ENCODE measurements at places on chromosomes 4 and X.

DNA sequence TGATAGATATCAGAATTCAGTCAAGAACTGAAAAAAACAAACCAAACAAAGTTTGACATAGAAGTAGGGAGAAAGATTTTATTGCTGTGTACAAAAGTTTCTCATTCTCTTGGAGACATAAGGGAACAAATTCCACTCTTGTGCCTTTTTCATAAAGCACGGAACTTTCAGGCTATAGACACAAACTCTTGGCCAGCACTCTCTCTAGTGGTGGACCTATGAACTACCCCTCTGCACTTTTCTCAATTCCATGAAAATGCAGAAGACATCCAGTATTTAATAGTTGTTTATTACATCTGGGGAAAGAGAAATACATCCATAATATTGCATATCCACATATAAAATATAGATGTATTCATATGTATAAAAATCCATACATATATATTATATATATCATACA, 291.6 kb upstream of the HS3ST1 start:
- DNase-seq: no peak

- no peak for DNase-seq
These were observed 111.9 kb upstream of the CBR4 start for GRCh38 chr4:169121861-169122382.

GRCh38 chr4:101067383-101067782, 279.9 kb downstream of the PPP3CA start:
- no peak for DNase-seq

- no peak for DNase-seq
These were observed 3.3 kb downstream of the RADX start for GRCh38 chrX:106615041-106615440.

GRCh38 chr4:156870131-156870530, 101.5 kb downstream of the PDGFC start:
- DNase-seq: no peak

- no peak for DNase-seq
These were observed 119.8 kb downstream of the PPARGC1A start for GRCh38 chr4:23770011-23770410.

DNA sequence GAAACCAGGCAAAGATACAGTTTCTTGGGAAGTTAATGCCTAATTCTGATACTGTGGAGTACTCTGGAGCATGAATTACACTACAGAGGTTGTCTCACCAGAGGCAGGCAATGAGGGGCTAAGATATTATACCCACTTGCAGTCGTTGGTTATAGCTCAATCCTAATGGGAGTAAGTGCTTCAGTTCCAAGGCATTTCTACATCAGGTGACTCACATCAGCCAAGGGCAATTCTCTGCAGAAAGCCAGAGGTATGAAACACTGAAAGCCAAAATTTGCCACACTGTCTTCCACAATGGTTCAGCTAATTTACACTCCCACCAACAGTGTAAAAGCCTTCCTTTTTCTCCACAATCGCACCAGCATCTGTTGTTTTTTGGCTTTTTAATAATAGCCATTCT, 174.0 kb upstream of the IL15 start:
- DNase-seq: no peak

DNA sequence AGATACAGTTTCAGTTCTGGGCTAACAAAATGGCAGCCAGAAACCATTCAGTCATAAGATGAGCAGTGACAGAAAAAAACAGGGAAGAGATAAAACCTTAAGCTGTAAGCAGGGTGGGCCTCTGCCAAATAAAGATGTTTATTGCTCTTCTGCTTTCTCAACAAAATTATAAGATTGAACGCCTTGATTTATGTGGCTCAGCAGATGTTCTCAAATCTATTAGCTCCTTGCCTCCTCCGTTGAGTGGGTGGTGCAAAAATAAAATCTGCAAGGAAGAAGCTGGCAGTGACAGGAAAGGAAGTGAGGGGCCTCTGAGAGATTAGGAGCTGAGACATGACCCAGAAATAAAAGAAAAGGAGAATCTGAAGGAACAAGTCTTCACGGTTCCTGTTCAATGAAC, 206.6 kb downstream of the PTTG2 start:
- no peak for DNase-seq

DNA sequence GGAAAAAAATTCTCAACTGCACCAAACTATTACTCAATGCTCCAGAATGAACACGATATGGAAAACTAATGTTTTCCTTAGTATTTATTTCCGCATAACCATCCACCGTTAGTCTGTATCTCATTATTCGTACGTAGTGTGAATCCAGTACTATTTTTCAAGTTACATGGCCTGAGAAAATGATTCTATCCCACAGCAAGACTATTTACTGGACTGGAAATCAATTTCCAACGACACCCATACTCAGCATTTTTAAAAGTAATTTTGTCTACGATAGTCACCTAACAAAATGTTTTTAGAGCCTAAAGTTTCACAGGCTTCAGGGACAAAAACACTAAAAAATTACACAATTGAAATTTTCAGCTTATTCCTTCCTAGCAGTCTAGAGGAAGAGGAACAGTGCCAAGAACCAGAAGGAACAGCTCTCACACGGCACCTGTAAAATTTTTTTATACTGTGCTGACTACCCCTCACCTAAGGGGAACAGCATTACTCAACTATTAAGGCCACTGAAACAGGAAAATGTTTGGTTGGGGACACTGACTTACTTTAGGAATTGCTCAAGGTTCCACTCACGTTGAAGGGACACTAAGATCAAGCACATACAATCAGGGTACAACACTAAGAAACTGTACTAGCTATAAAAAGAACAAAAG, 9.6 kb downstream of the UBE2D3 start:
- no peak for DNase-seq

- DNase-seq: no peak
These were observed 1644.9 kb upstream of the TENM3 start for GRCh38 chr4:180598281-180598680.

DNA sequence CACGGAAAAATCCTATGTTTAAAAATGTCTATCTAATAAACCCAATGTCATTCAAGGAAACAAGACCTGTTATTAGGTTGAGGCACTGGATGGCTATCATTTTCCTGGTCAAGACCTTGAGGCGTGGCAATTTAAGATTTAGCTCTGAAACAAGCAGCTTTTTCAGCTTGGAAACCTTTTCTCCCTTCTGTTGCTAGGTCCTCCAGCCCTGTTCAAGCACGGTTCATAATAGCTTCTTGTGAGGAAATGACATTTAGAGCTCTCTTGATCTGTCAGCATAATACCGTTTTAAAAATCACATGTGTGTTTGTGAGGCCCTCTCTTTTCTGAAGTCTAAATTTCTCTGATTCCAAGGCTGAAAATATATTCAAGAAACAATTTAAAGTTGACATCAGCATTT, 133.6 kb upstream of the GRPR start:
- DNase-seq: no peak

- no peak for DNase-seq
These were observed 208.8 kb upstream of the CLNK start for GRCh38 chr4:10893395-10893794.

DNA sequence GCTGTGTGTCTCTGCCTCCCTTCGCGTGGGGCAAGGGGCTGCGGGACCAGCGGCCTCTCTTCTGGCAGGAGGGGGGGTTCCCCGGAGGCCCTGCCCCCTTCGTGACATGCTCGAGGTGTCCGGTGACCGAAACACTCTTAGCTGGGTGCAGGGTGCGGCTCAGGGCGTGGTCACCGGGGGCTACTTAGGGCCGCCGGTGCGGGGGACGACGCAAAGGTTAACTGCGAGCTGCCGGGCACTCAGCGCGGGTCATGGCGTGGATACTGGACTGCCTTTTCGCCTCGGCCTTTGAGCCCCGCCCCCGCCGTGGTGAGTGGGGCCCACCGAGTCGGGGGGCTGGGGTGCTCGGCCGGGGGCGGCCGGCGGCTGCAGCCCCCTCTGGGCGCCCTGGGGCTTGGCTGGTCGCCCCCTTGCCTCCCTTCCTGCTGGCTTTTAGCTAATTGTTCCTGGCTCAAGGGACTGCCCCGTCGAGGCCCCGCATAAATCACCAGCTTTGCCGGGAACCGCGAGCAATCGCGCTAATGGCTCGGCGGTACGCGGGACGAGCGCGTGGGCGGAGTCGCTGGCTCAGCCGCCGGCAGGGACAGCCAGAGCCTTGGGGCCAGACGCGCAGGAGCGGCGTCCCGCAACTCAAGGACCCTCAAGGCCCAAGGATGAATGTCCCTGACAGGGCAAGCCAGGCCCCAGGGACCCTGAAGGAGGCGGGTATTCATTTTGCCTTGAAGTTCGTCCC, at the start of gene ARHGAP36:
ARHGAP36 (plus strand) TSS at position 211 of the 733 bp plus-strand sequence. CDS start 23,320 bp downstream, outside the sequence.
- DNase-seq: no peak

DNA sequence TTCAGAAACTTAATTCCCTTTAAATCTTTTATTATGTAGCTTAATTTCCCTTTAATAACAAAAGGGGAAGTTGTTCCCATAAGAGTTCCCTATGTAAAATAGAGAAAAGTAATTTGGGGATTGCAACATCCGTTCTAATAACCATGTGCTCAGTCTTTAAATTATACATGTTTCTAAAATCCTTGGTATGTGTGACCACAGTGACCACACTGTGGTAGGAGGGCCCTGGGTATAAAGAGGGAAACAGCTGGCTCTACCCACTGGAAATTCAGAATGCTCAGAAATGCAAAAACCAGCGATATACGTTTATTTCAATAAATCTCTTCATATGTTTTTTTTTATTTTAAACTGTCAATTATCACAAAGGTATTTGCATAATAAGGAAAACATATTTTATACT, 219.1 kb downstream of the FGF13 start:
- DNase-seq: no peak

- no peak for DNase-seq
These were observed 130.2 kb downstream of the ELOVL6 start for GRCh38 chr4:110068248-110068647.

DNA sequence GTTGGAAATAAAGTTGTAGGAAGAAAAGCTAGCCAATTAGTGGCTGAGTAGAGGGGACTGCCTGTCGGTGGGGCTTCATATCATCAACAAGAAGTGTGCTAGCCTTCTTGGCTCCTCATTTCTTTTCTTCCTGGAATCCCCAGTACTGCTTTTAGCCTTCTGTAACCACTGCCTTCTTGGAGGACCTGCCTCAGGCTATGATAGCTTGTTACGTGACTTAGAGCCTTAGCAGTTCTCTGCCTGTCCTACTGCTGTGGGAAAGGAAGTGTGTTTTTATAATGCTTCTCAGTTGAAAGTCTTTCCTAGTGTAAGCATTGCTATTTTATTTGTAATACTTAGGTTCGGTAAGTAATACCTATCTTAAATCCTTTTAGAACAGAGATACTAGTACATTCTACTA, 61.9 kb downstream of the LARP1B start:
- DNase-seq: no peak

GRCh38 chr4:184368731-184369130, 105.6 kb downstream of the IRF2 start:
- DNase-seq: no peak

GRCh38 chrX:131831185-131831520, 191.9 kb upstream of the STK26 start:
- DNase-seq: no peak

DNA sequence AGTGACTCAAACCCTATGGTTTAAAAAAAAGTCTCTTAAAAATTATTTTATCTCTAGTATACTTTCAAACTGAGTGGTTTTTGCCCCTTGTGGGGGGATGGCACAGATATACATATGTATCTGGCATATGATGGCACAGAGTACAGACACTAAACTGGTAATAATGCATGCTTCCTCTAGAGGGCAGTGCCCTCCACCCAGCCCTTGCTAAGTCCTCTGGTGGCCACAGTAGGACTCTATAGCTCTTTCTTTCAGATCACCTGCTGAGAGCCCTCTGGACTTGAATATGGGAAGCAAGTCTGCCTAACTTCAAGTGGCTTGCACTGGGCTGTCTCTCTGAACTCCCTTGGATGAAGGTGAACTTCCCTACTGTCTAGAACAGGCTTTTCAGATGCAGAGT, 66.3 kb downstream of the TSPAN7 start:
- DNase-seq: peak; percentile 47

DNA sequence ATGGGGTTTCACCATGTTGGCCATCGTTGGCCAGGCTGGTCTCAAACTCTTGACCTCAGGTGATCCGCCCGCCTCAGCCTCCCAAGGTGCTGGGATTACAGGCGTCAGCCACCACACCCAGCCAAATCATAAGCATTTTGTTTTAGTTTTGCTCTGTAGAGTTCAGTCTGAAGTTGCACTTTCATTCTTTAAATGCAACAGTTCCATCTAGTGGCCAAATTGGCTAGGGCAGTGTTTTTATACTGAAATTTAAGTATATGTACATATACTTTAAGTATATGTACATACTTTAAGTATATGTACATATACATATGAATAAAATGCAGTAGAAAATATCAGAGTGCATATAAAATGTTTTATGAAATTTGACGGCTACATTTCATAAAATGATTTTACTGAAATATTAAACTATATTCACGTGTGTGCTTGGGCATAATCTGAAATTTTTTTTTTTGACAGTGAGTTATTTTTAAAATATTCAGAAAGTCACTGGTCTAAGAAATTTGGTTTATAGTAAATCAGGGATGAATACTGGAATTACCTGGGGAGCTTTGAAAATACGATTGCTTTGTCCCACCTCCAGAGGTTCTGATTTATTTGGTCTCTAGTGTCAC, 145.5 kb downstream of the NWD2 start:
- DNase-seq: no peak

- no peak for DNase-seq
These were observed 38.5 kb upstream of the PDLIM5 start for GRCh38 chr4:94413085-94413840.

DNA sequence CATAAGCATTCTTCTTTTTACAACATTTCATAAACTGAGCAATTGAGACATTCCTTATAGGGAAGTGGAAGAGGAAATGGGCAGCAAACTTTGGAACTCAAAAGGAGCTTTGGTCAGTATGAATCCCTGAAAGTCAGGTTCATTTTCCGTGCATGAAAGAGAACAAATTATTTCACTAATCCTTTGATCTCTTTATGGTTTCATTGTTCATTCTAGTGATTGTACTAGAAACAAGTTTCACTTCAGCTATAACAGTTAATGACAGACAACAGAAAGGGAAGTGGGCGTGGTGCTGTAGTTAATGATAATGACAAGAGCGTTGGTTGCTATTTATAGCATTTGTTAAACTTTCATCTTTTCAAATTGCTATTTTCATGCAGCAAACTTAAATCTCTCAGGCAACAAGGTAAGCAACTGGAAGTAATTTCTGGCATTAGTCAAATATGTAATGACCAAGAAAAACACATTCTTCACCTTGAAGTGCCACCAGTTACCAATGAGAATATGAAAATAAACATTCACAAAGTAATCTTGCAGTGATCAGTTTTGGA, 98.4 kb downstream of the AREG start:
- DNase-seq: no peak

GRCh38 chr4:159018062-159018629, 84.7 kb upstream of the RAPGEF2 start:
- no peak for DNase-seq

DNA sequence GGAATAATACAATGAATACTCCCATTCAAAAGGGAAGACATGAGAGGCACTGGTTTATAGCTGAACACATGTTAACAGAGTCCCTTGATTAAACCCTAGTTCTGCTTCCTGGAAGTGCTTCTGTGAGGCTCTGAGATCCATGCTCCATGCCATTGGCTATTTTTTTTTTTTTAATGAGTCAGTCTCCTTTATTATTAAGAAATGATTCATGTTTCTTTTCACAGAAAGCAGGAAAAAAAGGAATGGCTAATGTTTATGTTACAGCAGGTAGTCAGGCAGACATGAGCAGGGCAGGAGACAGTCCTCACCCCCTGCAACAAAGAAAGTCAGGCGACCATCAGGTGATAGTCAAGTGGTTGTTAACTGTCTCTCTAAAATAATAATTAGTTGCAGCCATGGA, 598.7 kb downstream of the EPHA5 start:
- no peak for DNase-seq

- no peak for DNase-seq
These were observed 57.6 kb downstream of the N4BP2 start for GRCh38 chr4:40114206-40114605.

GRCh38 chr4:120915336-120915735, 7.2 kb downstream of the PRDM5 start:
- no peak for DNase-seq
